ENCODE measurements at places on chromosomes 1 and 21.

GRCh38 chr1:64093941-64094340, 109.5 kb upstream of the UBE2U start:
- DNase-seq = no peak

- DNase-seq = no peak
These were observed 16.5 kb upstream of the LHX4 start for GRCh38 chr1:180213401-180214170.

- DNase-seq = no peak
These were observed 1.2 kb downstream of the PIGP start for GRCh38 chr21:37071561-37072273.

DNA sequence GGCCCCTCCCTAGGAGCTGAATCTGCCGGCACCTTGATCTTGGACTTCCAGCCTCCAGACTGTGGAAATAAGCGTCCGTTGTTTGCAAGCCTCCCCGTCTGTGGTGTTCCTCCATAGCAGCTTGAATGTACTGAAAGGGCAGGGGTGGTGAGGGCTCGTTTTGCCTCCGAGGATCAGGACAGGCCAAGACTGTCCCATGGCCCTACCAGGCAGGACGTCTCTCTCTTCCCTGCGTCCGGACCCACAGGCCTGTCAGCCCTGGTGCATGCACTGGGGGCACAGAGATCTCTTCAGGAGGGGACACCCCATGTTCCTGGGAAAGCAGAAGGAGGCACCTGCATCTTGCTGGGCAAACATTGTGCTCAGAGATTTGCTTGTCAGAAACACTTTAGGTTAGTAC, 156.3 kb upstream of the C1orf174 start:
- DNase-seq = no peak

DNA sequence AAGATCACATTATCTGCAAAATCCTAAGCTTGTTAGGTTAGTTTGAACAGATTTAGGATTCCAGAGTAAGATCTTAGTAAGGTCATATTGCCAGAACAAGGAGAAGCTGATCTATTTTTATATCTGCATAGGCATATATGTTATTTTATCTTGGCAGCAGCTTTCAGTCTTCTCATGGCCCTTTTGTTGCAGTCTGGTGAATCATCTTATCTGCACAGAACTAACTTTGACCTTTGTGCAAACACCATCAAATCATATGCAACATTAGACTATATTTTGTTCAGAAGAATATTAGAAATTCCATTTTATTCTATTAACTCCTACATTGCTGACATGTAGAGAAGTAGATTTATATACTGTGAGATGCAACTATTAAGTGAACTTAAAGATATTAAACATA, 107.3 kb downstream of the CLEC20A start:
- no peak for DNase-seq

GRCh38 chr1:201760516-201760915, 68.4 kb upstream of the IPO9 start:
- no peak for DNase-seq

- DNase-seq = no peak
These were observed 550.1 kb downstream of the LTN1 start for GRCh38 chr21:28442624-28443023.

DNA sequence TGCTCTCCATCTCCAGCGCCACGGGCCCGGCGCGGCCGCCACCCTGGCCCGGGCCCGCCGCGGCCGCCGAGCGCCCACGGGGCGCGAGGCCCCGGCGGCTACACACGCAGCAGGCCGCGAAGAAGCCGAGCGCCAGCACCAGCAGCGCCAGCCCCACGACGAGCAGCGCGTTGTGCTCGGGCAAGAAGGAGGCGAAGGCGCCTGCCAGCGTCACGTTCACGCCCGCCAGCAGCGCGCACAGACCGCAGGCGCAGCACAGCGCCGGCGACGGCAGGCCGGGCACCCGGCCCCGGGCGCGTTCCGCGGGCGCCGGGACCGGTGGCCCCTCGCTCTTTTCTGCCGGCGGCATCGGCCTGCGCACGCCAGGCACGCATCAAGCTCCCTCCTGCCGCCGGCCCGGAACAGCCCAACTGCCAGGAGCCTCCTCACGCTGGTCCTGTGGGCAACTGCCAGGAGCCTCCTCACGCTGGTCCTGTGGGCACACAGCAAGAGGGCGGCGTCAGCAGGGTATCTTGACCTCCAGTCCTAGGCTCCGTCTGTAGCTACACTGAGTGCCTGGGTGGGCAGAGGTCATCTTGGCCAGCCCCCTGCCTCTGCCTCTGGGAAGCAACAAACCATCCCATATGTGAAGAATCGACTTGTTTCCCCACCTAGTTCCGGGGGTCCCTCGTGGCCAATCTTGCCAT, 18.1 kb downstream of the KNCN start:
- peak; percentile 58 for DNase-seq

- no peak for DNase-seq
These were observed 38.5 kb upstream of the PODN start for GRCh38 chr1:53023546-53023945.

DNA sequence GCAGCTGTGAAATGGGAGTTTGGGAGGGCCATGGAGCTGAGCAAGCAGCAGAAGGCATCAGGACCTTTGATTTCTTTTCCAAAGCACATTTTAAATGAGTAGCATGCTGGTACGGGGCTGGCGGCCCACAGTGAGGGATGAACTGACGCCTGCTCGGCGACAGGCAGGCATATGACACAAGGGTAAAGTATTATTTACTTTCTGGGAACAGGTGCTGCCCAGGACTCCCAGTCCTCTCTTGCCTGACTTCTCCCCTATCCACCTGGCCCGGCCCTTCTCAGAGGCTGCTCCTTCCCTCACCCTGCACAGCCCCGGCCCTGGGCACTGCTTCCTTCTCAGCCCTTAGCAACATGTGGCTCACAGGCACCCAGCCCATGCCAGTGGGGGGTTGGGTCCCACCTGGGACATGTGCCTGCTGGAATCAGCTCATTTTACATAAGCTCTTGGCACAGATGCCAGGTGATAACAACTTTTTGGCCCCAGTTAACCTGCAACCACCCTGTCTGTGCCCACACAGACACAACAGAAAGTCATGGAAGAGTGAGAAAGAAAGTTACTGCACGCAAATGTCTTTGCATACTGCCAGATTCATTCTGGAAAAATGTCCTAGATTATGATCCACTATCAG, 112.3 kb upstream of the GADD45A start:
- no peak for DNase-seq

DNA sequence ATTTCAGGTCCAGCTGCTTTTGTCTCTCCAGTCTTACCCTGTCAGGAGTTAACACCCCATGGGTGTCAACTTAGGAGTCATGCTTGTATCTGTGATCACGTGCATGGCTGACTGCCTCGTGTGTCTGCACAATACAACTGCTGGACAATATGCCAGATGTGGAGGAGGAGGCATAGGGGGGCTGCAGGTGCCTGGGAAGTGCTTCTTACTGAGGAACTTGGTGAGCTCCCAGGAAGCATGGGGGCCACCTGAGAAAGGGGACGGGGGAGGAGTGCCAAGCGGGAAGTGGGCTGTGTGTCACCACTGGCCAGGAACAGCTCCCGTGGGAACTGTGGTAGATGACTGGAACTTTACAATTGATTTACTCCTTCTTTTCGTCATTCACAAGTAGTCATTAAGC, 9.5 kb downstream of the RHEX start:
- DNase-seq = no peak

DNA sequence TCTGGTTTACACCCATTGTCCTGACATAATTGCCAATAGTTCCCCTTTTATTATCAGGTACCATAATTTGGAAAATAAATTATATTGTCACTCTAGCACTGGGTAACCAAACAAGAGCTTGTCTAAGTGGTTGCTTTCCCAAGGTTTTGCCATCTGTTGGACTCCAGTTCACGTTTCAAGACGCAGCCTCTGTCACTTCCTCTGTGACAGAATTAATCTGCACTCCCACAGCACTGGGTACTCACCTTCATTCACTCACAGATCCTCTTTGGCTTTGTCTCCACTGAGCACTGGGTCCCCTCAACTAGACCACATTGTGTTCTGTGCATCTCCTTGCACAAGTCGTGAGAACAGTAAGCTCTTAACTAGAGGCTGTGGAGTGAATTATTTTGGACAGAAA, 123.6 kb upstream of the JUN start:
- no peak for DNase-seq

DNA sequence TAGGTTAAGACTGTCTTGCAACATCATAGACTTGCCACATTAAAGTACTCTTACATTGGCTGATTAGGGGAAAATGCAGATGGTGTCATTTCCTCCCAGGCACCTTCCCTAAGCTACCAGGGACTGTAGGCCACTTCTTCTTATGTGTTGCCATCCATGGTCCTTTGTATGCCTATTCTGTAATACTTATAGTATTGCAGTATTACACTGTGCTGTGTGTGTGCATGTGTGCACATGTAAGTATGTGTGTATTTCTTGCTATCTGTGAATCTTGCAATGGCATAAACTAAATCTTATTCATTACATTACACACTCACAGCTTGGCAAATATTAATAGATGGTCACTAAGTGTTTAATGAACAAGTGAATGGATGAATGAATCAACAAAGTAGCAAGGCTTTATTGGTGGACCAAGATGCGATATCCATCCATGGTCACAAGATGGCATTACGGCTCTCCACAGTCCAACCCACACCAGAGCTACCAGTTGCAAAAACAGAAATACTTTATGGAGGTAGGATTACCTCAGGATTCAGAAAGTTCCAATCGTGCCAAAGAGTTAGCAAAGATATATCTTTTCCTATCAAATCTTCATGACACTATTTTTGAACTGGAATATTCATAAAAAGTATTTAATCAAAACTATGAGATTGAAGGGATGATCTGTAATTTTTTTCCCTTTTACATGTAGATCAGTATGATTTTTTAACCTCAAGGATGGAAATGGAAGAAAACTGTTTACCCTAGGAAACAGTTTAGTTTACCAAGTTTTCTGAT, 160.2 kb downstream of the DENND1B start:
- peak; percentile 3 for DNase-seq

DNA sequence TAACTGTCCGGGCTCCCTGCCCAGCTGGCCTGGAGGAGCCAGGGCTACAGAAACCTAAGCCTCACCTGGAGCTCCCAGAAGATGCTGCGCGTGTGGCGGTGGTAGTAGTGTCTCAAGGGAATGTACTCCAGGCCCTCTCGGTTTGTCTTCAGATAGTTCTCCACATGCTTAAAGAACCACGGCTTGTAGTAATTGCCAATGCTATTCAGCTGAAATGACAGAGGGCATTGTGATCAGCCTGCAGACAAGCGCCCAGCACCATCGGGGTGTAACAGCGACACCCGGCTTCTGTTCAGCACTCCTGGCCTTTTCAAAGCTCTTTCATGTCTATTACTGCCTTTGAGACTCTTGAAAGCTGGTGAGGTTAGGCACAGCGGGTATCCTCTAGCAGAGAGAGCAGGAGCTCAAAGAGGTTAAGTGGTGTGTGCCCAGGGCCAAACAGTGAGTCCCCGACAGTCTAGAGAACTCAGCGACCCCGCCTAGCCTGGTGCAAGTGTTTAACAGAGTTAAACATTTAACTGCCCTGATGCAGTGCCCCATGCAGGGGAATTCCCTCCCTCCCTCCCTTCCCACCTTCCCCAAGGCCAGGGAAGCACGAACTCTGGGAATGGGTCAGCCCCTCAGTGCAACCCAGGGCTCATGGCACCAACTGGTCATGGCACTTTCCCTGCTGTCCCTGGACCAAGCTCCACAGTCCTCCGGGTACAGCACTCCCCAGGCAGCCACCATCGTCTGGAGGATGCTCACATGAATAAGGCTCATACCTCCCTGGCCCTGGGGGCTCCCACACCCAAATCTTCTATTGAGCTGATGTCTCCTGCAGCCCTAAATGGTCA, 21.5 kb downstream of the DHCR24 start:
- no peak for DNase-seq

DNA sequence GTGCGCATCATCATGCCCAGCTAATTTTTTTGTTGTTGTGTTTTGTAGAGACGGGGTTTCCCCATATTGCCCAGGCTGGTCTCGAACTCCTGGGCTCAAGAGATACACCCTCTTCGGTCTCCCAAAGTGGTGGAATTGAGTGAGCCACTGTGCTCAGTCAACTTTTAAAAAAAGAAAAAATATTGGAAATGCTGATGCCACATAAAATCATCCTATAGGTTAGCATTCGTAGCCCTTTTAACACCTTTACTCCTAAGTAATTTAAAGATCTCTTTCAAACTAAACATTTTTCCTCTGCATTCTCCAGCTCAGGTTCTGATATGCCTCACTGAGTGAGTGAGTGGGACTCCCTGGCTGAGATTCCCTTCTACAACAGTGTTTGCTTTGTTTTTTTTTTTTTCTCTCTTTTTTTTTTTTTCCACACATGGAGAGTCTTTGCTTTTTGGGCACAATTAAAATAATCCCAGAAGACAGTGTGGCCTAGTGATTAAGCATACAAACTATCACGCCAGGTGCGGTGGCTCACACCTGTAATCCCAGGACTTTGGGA, 74.0 kb downstream of the LPGAT1 start:
- no peak for DNase-seq

- DNase-seq = peak; percentile 65
These were observed 4.0 kb downstream of the SHISAL2A start for GRCh38 chr1:52636721-52637695.

DNA sequence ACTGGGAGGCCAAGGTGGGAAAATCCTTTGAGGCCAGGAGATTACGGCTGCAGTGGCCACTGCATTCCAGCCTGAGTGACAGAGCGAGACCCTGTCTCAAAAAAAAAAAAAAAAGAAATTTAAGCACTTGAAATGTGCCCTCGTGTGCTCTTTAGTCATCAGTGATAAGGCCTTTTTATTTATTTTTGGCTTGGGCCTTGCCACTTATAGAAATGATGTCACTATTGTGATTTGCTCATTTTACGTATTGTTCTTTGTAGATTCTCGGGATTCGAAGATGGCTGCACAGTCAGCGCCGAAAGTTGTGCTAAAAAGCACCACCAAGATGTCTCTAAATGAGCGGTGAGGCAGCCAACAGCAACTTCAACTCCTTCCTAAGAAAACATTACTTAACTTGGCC, 2.4 kb downstream of the CHTOP start:
- no peak for DNase-seq

Data from stimulated activated CD8-positive, alpha-beta memory T cell treated with anti-CD3 and anti-CD28 coated beads, Interleukin-7, amount 100 ng/mL, for 4 hours (primary cell).